ENCODE measurements at places on chromosomes 11 and 22.

- DNase-seq: no peak
These were observed 1.4 kb downstream of the CD248 start for GRCh38 chr11:66315498-66315885.

- no peak for DNase-seq
These were observed 4.9 kb downstream of the UBE2L6 start for GRCh38 chr11:57562596-57562995.

GRCh38 chr11:74185285-74185684 is 14.2 kb downstream of the PPME1 start:
- DNase-seq: no peak

GRCh38 chr22:45937960-45938359 is 39.0 kb downstream of the WNT7B start:
- no peak for DNase-seq

- no peak for DNase-seq
These were observed 106.1 kb upstream of the LUZP2 start for GRCh38 chr11:24390762-24391161.

DNA sequence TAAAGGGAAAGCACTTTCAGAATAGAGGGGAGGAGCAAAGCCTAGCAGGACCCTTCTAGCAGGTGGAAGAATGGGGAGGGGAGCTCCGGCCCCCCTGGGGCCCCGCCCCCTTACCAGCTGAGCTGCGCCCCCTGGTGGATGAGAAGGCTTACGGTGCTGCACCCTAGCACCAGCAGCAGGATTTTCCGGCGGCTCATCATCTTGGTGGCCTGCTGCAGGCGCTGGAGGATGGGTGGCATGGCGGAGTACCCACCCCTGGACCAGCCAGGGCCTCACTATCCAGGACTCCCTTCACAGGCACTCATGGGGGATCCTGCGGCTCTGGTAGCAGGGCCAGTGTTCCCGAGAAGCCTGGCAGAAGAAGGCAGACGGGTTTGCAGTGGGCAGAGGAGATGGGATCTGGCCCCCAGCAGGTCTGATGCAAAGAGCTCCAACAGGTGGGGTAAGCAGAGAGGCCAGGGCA is 3.8 kb downstream of the GAL3ST3 start:
- DNase-seq: no peak

GRCh38 chr11:36492724-36493304 is 17.3 kb downstream of the TRAF6 start:
- no peak for DNase-seq

- DNase-seq: no peak
These were observed 12.2 kb downstream of the RPS6KA4 start for GRCh38 chr11:64371201-64371600.

DNA sequence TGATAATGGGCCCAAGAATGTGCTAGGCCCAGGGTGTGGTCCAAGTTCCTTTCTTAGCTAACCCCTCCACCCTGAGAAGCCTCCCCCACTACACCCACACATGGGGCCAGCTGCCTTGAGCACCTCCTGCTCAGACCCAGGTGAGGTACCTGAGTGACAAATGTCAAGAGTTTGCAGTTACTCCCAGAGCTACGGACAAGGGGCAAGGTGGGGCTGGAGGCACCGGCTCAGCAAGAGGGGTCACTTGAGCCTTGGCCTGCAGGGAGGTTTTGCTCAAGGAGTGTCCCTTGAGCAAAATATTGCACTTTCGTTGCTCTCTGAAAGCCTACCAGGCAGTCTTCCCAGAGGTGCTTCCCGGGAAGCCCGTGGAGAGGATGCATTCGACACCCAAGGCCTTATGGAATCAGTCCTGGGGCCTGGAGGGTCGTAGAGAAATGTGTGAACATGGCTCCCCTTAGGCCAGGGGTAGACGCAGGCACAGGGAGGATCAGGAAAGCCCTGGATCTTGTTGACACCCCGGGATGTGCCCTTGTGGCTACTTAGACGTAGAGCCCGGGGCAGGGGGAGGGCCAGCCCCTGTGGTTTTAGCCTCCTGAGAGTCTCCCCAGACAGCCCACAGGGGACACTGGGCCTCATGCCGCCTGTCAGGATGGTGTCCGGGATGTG is 114.2 kb downstream of the KCNQ1 start:
- no peak for DNase-seq

DNA sequence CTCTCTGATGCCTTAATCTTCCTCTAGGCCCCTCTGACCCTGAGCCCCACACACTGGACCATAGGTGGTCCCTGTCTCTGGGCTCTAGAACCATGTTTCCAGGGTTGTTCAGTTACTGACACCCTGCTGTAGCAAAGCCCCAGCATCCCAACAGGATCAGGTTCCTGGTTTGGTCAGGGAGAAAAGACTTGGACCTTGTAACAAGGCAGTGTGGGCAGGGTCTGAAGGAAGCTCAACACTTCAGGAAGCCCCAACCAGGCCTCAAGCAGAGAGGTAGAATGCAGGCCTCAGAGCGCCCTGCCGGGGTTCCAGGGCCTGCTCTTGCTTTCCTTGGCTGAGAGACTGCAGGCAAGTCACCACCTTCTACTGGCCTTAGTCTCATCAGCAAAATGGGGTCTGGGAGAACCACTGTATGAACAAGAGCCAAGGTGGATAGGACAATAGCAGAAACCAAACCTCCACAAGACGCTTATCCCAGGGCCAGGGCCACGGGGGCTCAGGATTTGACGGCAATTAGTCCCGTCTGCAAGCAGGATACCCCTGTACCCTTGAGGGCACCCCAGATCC is 4.8 kb downstream of the ARAP1 start:
- DNase-seq: no peak

DNA sequence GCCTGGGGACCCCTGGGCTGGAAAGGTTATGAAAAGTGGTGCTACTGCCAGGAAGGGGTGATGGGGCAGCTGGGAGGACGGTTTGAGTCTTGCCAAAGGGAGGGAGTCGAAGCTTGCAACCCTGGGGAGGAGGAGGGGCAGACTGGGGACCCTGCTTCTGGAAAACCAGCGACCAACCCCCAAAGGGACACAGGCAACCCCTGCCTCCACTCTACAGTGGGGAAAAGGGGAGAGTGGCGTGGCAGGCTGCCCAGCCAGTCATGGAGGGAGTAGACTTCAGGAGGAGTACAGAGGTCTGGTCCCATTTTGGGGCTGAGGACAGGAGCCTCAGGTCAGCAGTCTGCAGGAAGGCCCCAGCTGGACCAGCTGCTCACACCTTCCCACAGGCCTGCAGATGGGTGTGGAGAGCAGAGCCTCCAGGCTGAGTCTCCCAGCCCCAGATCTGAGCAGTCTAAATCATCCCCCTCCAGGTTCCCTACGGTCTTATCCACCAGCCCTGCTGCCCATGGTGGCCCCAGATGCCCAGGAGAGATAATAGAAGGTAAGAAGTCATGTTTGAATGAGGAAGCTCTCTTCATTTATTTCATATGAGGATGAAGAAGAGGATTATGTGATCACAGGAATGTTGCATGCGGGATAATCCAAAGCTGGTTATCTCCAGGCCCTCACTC is 3.3 kb downstream of the DDT start:
- no peak for DNase-seq
